ENCODE measurements at places on chromosomes 7 and 10. TPM values are rescaled to one million over a fixed set of nuclear protein-coding genes. Genes with fewer than 3 reads are reported as not detected.

DNA sequence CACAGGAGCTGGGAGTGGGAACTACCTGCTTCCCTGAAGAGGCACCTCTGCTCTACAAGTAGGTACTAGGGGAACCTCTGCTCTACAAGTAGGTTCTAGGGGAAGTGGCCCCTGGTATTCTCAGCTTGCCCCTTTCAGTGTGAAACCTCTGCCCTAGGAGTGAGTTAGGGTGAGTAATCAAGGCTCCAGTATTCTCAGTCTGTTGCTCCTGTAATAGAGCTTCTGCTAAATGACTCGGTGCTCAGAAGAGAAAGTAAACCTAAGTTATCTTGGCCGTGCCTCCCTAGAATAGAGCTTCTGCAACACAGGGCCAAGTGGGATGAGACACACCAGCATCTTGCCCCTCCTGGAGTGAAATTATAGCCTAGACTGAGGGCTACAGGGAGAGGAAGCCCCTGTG is 13.4 kb upstream of the RASSF4 start:
- DNase-seq = peak; percentile 71

DNA sequence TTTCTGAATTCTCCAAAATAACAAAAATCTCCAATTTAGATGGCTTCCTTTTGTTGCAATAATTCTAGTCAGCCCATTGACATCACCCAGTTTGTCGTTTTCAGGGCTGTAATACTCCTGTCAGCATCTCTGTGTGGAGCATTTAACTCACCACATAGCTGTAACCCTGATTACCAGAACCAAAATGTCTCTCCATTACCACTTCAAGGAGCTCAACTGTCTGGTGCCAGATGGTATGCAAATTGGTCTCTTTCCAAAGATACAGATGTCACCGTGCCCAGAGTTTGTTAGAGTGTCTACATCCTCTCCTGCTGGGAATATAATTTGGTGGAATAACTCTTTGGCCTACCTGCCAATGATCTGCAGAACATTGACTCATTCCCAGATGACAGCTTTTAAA is 350.3 kb upstream of the POT1 start:
- no peak for DNase-seq

GRCh38 chr10:44755481-44755880 is 155.7 kb upstream of the TMEM72 start:
- no peak for DNase-seq

CCDC172 gene
- not detected for total RNA-seq

GRCh38 chr7:11175887-11176286 is 202.2 kb downstream of the PHF14 start:
- DNase-seq = no peak

- peak; percentile 59 for DNase-seq
Observed at GRCh38 chr7:149690688-149691446, 82.5 kb downstream of the ZNF467 start.

DNA sequence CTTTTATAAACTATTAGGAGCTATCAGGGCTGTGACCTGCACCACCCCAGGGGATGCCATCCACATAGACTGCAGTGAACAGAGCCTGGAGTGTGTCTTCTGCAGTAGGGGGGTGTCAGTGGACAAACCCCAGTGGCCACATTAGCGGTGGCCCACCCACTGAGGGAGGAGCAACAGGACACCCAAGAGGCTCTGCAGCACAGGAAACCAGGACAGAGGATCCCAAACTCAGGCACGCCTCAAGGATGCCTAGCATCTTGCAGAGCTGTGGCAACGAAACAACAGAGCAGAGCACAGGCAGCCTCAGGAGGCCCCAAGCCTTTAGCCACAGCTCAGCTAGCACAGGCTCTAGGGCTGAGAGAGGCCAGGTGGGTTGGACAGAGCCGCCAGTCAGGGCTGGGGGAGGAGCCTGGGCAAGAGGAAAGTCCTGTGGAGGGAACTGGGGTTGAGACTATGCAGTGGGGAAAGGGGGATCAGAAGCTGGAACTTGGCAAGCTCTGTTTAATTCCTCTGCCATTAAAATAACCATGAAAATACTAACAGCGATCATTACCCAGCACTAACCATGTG is 53.8 kb downstream of the GRID1 start:
- DNase-seq = no peak

Measured in renal cortical epithelial cell (primary cell).